T-helper 22 cell (primary cell): ENCODE measurements at places on chromosomes 6 and 20.
A peak's percentile ranks its signal among the peaks of the same experiment; 100 is the strongest.

DNA sequence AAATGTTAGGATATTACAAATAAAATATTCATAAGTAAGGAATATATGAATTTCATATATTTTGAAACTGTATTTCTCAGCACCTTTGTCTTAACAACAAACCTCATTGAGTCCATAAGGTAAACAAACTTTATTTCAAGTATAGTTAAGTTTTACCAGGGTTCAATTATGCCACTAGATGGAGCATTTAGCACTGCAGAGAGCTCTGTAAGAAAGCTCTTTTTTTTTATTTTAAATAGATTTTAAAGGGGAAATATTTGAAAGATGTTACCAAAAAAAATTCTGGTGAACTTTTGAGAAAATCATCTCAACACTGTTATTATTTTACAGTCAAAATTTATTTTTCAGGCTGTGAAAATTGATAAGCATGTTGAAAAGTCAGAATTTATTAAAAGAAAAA, 955.2 kb upstream of the EYS start:
- no peak for DNase-seq

DNA sequence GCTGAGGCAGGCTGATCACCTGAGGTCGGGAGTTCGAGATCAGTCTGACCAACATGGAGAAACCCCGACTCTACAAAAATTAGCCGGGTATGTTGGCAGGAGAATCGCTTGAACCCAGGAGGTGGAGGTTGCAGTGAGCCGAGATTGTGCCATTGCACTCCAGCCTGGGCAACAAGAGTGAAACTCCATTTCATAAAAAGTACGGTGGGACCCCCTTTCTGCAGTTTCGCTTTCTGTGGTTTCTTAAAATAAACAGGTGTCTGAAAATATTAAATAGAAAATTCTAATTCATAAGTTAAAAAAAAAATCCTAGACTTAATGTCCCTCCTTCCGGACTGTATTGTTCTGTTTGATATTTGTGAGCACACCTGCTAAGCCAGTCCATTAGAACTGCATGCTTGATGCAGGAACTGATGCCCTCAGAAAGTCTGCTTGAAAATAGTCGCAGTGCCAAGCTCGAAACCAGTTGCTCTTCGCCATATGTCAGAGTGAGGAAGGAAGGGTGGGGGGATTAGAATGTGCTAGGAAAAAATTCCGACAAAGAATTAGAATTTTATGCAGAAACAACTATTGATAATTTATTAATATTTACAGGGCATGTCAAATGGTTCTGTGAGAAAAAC, 85.9 kb downstream of the JARID2 start:
- no peak for DNase-seq

GRCh38 chr20:33009214-33010132, 2.0 kb downstream of the BPIFB2 start:
- no peak for DNase-seq

- no peak for DNase-seq
These were observed 243.9 kb downstream of the HAO1 start for GRCh38 chr20:7696311-7696710.

DNA sequence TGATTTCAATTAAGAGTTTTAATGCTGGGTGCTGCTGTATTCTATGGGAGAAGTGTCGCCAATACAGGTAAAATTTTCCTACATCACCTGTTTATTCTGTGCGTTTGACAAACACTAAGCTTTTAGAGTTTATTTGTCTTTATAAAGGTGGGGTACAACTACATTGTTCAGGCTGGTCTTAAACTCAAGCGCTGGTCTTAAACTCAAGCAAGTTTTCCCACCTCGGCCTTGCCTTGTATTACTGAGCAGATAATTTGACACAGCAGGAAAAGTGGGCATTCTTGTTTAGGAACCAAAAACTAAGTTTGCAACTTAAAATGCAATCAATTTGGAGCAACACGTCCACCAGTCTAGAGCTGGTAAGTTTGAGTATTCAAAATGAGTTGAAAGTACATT, 112.9 kb upstream of the BTN3A2 start:
- no peak for DNase-seq

DNA sequence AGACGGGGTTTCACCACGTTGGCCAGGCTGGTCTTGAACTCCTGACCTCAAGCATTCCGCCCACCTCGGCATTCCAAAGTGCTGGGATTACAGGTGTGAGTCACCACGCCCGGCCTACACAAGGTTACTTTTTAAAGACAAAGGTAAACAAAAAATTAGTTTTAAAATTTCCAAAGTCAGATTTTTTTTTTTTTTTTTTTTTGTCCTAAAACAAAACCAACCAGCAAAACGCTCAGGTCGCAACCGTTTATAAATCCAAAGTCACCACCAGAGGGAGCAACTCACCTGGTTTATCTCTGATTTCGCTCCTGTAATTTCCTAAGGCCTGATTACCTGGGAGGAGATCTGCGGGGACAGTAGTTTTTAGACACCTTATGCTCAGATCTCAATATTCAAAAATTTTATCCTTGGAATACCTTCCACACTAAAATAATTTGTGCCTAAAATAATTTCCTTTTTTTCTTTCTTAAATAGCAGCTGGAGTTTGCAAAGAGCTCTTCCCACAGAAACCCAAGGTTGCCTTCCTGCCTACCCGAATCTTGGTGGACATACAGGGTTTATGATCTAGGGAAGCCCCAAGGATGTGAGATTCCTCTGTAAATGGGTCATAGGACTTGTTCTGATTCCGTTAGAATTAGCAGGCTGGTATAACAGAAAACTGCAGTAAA, 19.8 kb upstream of the TREM1 start:
- DNase-seq: no peak

GRCh38 chr6:40176152-40176551, 241.9 kb upstream of the MOCS1 start:
- no peak for DNase-seq

DNA sequence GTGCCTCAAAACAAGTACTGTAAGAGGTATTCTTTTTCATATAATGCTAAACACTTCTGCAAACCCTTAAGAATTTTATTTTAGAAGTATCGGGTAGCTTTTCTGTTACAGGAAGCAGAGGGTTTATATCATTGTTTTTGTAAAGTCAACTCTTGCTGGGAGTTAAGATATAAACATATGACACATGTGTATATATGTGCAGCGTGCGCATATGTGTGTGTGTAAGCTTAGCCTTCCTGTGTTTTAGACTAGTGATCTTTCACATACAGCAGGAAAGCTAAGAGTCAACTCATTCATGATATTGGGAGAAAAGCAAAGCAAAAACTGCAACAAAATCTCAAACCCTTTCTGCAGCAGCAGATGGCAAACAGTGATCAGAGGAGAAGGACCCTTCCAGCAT, 102.4 kb downstream of the ARID1B start:
- DNase-seq: no peak

- no peak for DNase-seq
These were observed 31.7 kb downstream of the PLEKHG1 start for GRCh38 chr6:150631283-150631983.

- no peak for DNase-seq
These were observed 1.6 kb downstream of the ZMYND8 start for GRCh38 chr20:47354714-47355488.

- no peak for DNase-seq
These were observed 137.6 kb downstream of the IMPG1 start for GRCh38 chr6:75934643-75935472.

DNA sequence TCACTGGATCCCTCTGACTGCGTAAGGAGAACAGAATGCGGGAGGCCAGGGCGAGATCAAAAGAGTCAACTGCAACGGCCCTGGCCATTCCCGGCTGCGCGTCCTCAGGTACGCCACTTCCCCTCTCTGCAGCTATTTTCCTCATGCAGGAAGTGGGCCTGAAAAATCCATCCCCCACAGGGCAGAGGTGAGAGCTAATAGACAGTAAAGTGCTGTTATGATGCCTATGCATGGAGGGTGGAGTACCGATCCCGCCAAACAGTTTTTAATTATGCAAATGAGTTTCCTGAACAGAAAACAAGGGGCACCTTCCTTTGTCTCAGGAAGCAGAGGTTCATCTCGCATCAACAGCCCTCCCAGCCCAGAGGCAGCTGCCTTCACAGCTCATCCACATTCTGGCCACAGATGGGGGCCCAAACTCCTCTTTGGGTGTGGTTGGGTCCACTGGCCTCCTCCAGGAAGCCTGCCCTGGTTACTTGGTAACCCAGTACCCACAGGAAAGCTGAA, 9.3 kb downstream of the PREX1 start:
- DNase-seq: no peak

- DNase-seq: no peak
These were observed 82.4 kb downstream of the HDGFL1 start for GRCh38 chr6:22651731-22652130.

GRCh38 chr20:24495266-24495665, 25.8 kb downstream of the SYNDIG1 start:
- DNase-seq: no peak

DNA sequence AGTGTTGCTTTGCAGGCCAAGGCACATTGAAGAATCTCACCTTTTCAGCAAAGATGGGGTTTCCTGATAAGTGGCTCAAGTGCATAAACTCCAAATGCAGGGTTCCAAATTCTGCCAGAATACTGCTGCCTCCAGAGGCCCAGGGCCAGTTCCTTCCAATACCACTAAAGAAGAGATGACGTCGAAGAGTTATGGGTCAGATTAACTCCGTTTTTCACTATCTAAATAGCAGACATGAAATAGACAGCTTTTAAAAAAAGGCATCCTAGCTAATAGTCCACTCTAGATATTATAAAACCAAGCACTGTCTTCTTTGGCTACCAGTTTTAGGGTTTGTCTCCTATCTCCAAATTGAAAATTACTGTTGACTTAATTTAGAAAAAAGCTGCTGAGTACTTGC, 126.3 kb upstream of the FAM184A start:
- no peak for DNase-seq

DNA sequence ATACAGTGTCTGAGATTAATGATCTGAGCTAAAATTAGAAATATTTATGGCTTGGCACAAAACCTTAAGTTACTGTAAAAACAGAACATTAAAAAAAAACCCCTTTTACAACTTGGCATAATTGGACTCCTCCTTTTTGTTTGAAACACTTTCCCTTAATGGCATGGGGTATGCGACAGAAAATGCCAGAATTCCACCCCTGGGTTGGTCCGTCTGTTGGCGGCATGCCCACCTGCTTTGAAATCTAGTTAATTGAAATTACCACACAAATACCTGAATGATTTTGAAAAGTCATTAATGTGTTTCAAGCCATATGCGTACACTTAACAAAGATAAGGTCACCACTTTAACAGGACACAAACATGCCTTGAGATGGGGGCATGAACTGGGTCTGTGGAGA, 175.1 kb upstream of the FOXQ1 start:
- no peak for DNase-seq

GRCh38 chr20:53623134-53623453, 29.5 kb upstream of the ZNF217 start:
- DNase-seq: no peak

GRCh38 chr6:161186173-161186769, 87.6 kb downstream of the AGPAT4 start:
- no peak for DNase-seq

DNA sequence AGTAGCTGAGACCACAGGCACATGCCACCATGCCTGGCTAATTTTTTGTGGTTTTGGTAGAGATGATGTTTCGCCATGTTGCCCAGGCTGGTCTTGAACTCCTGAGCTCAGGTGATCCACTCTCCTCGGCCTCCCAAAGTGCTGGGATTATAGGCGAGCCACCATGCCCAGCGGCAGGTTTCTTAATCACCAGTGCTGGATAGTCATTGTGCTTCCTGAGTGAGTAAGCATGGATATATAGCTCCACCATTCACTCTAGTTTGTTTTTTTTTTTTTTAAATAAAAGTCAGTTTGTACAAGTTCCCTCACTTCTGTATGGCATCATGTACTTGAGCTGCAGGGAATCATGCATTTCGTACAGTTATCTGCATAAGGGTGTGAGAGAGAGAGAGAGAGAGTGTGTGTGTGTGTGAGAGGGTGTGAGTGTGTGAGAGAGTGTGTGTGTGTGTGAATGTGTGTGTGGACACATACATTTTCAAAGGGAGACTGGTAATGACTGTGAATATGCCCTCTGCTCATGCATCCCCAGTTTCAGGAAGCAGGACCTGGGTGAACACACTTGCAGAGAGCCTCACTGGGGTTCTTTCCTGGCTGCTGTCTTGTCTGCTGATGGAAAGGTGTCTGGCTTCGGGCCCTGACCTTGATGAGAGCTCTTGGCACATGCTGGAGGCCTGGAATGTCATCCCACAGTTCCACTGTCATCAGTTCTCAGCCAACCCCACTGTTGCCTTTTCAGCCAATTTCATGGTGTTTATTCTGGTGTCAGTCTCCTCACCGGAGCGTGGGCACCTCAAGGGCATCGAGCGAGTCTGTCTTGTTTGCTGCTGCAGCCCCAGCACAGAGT, 65.0 kb upstream of the XRN2 start:
- DNase-seq: no peak

DNA sequence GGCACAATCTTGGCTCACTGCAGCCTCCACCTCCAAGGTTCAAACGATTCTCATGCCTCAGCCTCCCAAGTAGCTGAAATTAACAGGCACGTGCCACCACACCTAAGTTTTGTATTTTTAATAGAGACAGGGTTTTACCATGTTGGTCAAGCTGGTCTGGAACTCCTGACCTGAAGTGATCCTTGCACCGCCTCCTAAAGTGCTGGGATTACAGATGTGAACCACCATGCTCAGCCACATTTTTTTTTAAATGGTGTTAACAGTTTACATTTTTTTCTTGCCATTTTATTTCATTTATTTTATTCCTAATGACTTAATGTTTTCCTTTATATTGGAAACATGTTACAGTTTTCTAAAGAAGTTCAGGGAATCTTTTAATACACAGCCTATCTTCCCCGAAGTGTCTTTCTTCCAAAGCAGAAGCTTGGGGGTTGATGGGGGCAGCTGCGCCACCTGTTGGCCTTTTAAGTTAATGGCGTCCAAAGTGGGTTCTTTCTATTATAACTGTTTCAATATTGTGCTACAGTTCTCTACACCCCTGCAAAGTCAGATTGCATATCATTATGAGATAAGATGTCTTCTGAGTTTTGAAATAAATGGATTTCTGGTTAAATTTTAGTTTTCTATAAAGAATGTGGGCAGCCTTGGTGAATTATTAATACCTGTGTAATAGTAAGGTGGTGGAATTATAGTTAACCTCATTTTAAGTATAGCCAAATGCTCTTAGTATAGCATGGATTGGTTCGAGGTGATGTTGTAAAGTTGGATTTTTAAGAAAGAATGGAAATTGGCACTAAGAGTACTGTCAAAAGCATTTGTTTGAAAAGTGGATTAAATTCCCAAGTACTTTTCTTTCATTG, 42.0 kb upstream of the PLCG1 start:
- DNase-seq: peak; percentile 4

DNA sequence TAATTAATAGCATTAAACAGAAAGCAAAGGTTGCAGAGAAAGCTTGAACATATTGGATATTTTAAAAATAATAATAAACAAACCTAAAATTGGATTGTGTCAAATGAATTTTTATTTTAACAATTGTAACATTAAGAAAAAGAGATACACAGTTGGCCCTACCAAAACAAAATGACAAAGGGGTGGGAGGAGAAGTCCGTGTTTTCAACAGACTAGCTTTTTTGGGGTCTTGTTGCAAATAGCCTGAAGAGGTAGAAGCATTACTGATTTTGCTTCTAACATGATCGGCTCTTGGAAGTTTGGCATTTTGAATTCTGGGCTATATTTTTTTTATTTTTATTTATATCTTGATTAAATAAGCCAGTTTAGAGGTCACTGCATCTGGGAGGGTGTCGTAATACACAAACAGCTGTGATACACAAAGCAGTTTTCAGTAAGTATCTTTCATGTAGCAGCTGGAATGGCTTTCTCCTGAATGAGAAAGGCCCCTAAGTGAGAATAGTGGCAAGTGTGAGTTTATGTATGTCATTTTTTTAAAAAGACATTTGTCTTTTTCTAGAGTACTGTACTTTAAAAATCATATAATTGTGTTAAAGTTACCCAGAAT, 85.5 kb upstream of the ZNF217 start:
- no peak for DNase-seq

- DNase-seq: no peak
These were observed 110.6 kb upstream of the SIRPA start for GRCh38 chr20:1784586-1784985.
